Activated CD4-positive, alpha-beta T cell treated with anti-CD3 and anti-CD28 coated beads for 36 hours (primary cell): ENCODE measurements at places on chromosomes 1 and 21.

GRCh38 chr1:95426772-95427171, 192.8 kb downstream of the RWDD3 start:
- no peak for DNase-seq

GRCh38 chr1:24437631-24438396, 22.2 kb downstream of the NIPAL3 start:
- DNase-seq = no peak

- no peak for DNase-seq
Measured at GRCh38 chr1:87284456-87285240, 44.0 kb upstream of the LMO4 start.

GRCh38 chr1:192604979-192605620, 29.5 kb downstream of the RGS1 start:
- no peak for DNase-seq

DNA sequence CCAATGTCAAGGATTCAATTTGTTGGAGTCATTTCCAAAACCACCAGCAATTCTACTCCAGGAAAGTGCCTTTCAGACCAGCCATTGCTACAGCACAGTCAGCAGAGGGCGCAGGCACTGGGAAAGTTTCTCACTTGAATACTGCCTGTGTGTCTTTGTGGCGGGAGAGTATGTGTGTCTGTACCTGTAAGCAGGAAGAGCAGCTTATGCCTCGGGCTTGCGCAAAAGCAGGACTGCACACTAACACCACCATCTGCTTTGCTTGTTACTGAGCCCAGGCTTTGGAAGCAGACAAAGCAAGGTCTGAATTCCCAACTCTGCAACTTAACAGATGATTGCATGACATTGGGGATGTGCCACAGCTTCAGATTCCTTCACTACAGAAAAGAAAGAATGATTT, 7.0 kb upstream of the CTSE start:
- DNase-seq = peak; percentile 87
